Esophagus squamous epithelium (tissue), 5 donors: ENCODE measurements at places on chromosomes 16 and 17.

- no peak for DNase-seq
Measured at GRCh38 chr16:51898872-51899271, 648.1 kb downstream of the TOX3 start.

DNA sequence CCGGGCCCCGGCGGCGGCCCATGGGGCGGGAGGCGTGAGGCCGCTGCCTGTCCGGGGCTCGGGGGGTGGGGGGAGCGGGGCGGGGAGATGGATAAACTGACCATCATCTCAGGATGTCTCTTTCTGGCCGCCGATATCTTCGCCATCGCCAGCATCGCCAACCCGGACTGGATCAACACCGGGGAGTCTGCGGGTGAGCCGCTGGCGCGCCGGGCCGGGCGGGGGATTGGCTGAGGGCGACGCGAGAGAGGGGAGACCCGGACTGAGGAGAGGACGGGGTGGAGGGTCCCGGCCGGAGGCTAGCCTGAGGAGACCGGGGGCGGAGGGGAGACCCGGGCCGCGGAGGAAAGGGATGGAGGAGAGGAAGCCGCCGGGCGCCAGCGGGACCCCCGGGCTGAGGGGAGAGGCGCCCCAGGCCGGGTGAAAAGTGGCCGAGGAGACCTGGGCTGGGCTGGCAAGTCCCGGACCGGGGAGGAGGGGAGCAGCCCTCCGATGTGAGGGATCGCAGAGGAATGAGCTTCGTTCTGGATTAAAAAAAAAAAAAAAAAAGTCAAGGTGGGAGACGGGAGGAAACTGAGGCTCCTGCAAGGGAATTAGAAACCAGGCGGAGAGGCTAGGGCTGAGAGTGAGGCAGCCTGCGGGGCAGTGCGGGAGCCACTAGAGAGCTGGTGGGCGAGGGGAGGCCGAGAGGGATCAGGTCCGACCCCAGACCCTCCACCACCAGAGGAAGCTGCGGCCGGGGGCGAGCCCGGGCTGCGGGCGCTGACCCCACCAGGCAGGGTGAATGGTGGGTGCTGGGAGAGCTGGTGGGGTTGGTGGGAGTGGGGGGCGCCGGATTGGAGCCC is 526 bp downstream of the MOSMO start:
- DNase-seq, result no peak

- DNase-seq, result no peak
Measured at GRCh38 chr17:49583889-49584288, 8.2 kb downstream of the NXPH3 start.

GRCh38 chr17:63848834-63849689 is 6.6 kb upstream of the SMARCD2 start:
- peak; percentile 67 for DNase-seq

GRCh38 chr17:35242805-35243560 is at the start of gene SLFN5:
SLFN5 (plus strand) TSS chr17:35243072; CDS start chr17:35258691, 15,619 bp downstream.
- DNase-seq, result peak; percentile 74

- no peak for DNase-seq
Measured at GRCh38 chr17:79276821-79277220, 202.2 kb downstream of the ENGASE start.

DNA sequence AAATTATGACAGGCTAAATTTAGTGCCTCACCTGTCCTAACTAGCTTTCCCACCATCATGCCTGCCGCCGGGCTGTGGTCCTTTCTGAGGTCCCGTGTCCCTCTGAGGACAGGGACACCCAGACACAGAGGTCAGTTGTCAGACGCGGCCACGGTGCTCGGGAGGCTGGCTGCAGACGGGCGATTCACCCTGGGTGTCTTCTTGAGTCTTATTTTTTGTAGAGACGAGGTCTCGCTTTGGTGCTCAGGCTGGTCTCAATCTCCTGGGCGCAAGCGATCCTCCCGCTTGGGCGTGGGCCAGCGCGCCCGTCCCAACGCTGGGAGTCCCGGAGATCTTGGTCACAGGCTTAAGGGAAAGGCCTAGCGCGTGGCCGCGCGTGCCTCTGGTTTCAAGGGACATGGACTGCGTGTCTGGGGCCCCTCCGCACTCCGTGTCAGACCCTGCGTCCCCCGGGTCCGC is 797 bp upstream of the RAB11FIP3 start:
- no peak for DNase-seq

- DNase-seq, result no peak
Measured at GRCh38 chr16:54630284-54630967, 300.2 kb upstream of the IRX5 start.

- DNase-seq, result no peak
Measured at GRCh38 chr17:44794851-44795413, 35.2 kb downstream of the GJC1 start.

- no peak for DNase-seq
Measured at GRCh38 chr16:21603928-21604327, 4.6 kb downstream of the METTL9 start.

DNA sequence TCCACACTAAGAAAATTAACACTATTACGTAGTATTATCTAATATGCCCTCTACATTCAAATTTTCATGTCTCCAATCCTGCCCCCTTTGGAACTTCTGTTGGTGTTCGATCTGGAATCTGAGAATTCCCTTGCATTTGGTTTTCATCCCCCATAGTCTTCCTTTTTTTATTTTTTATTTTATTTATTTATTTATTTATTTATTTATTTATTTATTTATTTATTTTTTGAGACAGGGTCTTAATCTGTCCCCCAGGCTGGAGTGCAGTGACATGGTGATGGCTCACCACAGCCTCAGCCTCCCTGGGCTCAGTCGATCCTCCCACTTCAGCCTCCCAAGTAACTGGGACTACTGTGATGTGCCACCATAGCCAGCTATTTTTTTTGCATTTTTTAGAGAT is 589.3 kb downstream of the MAF start:
- no peak for DNase-seq

DNA sequence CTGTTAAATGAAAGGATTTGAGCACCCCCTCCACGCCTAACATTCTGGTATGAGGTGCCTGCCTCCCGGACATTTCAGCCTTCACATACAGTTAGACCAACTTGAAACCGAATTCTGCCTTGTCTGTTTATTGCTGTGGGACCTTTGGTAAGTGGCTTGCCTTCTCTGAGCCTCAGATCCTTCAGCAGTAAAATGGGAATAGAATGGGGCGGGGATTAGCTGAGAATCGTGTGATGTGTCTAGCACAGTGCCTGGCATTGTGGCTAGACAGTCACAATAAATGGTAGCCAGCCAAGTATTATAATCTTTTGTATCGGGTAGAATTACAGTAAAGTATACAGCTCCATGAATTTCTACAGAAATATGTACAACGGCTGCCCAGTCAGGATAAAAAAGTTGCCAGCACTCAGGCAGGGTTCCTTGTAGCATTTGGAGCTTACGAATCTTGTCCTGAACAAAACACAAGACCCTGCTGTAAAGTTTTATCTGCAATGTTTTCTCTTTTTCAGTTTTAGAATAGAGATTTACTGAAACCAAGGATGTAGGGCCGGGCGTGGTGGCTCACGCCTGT is 786 bp downstream of the TMC7 start:
- no peak for DNase-seq

DNA sequence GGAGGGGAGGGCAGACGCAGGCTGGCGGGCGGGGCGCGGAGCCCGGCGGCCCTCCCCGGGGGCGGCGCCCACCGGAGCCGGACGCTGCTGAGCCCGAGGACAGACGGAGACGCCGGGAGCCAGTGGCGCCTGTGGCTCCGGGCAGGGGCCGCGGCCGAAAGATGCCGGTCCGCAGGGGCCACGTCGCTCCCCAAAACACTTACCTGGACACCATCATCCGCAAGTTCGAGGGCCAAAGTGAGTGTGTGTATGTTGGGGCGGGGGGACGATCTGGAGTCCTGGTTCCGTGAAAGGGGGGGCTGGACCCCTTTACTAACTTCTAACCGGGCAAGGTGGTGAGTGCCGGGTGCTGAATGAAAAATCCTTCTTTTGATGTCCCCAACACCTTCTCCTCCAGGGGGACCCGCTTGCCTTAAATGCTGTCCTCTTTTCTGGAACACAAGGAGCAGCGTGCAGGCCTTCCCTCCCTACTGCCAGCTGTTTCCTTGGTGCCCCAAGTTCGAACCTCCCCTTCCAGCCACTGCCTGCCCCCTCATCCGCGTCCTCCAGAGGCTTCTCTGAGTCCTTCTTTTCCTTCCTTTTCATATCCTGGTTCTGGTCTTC is at the start of gene KCNH6:
Gene KCNH6, plus strand, starts transcription at position 106 of the 603 bp plus-strand sequence. Its CDS starts 56 bp downstream, at position 162.
- DNase-seq, result no peak

DNA sequence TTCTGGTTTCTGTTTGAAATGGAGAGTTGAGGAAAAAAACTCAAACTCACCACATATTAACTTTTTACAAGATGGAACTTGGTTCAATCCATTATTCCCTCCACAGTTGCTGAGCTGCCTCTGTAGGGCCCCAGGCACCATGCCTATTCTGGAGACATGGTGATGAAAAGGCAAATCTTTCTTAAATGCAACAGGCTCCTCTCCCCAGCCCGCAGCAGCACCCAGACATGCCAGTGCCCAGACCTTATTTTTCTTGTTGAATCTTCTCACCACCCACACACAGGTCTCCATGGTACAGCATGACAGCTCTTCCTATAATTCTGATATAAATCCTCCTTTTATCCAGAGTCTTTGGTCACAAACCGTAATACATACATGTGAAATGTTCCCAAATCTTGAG is 7.6 kb downstream of the CYTH1 start:
- no peak for DNase-seq

DNA sequence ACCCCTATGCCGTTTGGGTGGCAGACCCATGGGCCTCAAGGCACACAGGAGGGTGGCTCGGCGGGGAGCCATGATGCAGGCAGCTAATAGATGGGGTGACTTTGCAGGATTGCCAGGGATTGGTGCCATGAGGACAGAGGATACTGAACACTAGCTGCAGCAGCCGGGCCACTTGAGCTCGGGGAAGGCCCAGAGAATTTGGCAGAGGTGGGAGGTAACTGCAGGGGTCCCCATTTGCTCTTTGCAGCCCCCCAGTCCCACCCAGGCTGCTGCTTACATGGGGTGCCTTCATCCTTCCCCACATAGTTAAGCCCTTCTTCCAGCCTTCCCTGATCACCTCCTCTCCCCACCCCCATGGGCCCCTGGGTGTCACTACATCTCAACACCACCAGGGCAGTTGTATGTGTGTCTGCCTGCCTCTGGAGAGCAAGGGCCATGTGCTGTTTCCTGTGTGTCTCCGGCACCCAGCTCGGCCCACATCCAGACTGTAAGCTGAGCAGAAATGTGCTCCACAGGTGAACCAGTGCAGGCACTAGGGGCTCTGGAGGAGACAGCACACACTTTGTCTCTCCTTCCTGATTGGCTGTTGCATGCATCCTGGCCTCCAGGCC is 52.0 kb downstream of the SREBF1 start:
- DNase-seq, result no peak

GRCh38 chr16:20225228-20225733 is 102.0 kb downstream of the GP2 start:
- no peak for DNase-seq

DNA sequence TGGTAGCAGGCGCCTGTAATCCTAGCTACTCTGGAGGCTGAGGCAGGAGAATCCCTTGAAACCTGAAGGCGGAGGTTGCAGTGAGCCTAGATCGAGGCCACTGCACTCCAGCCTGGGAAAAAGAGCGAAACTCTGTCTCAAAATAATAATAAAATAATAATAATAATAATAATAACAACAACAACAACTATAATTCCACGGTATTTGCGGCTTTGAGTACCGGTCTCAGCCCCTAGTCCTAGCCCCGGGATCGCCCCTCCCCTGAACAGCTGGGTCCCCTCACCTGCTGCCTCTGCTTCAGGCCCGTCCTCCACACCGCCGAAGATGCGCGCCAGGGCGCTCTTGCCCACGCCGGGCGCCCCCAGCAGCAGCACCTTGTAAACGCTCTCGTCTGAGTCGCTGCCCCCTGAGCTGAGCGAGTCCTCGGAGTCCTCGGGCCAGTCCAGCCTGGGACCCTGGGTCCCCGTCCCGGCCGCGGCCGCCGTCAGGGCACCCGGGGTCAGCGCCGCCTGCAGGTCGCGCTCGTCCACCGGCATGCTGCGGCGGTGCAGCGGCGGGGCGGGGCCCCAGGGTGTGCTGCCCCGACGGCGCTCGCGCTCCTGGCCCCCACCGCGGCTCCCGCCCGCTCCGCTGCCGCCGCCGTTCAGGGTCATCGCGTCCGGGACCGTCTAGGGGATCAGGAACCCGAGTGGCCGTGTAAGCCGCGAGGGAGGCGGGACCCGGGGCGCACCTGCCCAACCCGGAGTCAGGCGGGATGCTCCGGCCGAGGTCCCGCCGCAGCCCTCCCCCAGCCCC is 611 bp downstream of the RRAD start:
- DNase-seq, result no peak

DNA sequence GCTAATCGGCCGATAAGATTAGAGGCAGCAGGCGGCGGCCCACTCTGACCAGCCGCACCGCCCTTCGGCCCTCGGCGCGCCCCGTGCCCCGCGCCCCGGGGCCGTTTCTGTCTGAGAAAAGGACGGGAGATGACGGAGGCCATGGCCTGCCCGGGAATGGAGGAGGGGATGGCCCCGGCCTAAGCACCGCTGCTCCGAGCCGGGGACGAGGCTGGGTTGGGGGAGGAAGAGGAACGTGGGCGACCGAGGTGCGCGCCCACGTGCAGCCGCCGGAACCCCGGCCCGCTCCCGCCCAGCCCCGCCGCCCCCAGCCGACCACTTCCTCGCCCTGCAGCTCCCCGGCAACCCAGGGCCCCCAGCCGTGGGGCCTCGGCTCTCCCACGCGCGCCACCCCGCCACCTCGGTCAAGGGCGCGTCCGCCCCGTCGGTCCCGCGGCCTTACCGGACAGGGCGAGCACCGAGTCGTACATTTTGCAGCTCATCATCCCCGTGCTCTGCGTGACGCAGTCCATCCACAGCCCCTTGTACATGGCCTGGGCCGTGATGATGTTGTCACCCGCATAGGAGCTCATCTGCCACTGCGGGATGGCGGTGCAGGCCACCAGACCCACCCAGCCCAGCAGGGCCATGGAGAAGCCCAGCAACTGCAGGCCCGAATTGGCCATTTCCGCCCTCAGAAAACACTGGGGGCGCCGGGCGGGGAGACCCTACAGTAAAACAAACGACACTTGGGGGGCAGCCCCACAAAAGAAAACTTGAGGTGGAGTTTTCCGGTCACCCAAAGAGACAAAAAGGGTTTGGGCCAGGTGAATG is 693 bp downstream of the CLDN7 start:
- no peak for DNase-seq

- DNase-seq, result no peak
Measured at GRCh38 chr17:28689011-28689410, 22.7 kb downstream of the PROCA1 start.

- DNase-seq, result no peak
Measured at GRCh38 chr16:68416057-68417046, 32.0 kb downstream of the SMPD3 start.

- no peak for DNase-seq
Measured at GRCh38 chr17:81976332-81977210, 858 bp upstream of the ASPSCR1 start.

GRCh38 chr17:74870512-74870911 is 2.3 kb downstream of the FDXR start:
- no peak for DNase-seq
